ENCODE measurements at places on chromosomes 5 and 9. TPM values are rescaled to one million over a fixed set of nuclear protein-coding genes. Genes with fewer than 3 reads are reported as not detected.

SLC6A19 gene
- polyA plus RNA-seq, result not detected

TNFSF8 gene
- 0.65 TPM for polyA plus RNA-seq

CCDC69 gene
- 86.9 TPM for polyA plus RNA-seq

HTR4 gene
- polyA plus RNA-seq, result not detected

OTP gene
- polyA plus RNA-seq, result not detected

PLAC8L1 gene
- polyA plus RNA-seq, result 1.3 TPM

LCN2 gene
- polyA plus RNA-seq, result 1.1 TPM

C5orf52 gene
- not detected for polyA plus RNA-seq

PCDHB16 gene
- polyA plus RNA-seq, result 3.9 TPM

CXXC5 gene
- polyA plus RNA-seq, result 95.0 TPM

CSF2 gene
- polyA plus RNA-seq, result not detected

DELE1 gene
- polyA plus RNA-seq, result 91.3 TPM

- DNase-seq, result no peak
Observed at GRCh38 chr9:99449726-99450125, 227.6 kb downstream of the SEC61B start.

GRCh38 chr5:97929383-97929782 is 746.3 kb upstream of the RIOK2 start:
- no peak for DNase-seq

DNA sequence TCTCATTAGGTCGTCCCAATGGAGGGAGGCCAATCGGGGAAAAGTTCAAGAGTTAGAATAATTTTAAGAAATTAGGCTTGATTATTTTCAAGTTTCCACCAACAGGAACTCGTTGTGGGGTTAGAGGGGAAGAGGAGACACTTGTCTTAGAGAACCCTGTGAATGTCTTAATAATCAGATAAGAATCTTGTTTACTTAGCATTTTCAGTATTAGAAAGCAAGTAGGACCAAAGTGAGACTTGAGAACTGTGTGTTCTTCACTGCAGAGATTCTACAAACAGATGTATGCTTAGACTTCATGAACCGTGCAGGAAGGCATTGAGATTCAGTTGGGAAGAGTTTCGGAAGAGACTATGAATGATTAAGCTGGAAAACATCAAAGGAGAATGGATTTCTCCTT is 69.0 kb upstream of the HMHB1 start:
- DNase-seq, result no peak

- DNase-seq, result no peak
Observed at GRCh38 chr5:140134277-140134935, 8.7 kb downstream of the IGIP start.

DNA sequence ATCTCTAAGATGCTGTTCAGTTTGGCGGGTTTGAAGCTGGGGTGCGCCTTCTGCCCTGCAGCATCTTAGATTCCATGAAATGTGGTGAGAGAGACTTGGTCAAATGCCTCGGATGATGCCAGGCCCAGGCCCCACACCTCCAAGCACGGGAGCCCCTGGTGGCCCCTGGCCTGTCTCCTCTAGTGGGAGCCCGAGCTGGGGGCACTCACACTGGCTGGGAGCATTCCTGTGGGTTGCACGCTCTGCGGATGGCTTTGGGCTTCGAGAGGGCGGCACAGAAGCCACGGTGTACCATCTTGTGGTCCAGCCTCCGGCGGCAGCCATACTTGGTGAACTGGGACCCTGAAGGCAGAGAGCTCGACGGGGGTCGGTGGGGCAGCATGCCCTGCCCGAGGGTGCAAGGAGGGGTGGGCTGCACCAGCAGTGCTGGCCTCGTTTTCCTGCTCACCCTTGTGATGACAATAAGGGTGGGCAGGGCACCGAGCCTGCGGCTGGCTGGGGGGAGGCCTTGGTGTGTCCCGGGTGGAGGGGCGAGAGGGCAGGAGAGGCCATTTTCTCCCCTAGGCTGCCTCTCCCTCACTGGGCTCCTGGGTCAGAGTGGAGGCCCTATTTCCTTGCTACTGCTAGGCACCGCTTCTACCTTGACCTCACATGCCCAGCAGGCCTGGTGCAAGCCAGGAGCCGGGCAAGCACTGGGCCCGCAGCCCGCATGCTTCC is 65.8 kb downstream of the ZNF354C start:
- DNase-seq, result no peak

GRCh38 chr5:11928909-11929308 is 24.7 kb upstream of the CTNND2 start:
- DNase-seq, result no peak

GRCh38 chr5:60526336-60526875 is 173.6 kb downstream of the DEPDC1B start:
- no peak for DNase-seq

- no peak for DNase-seq
Observed at GRCh38 chr9:75953218-75953617, 62.7 kb downstream of the PCSK5 start.

- no peak for DNase-seq
Observed at GRCh38 chr5:143297756-143298155, 105.7 kb downstream of the NR3C1 start.

DNA sequence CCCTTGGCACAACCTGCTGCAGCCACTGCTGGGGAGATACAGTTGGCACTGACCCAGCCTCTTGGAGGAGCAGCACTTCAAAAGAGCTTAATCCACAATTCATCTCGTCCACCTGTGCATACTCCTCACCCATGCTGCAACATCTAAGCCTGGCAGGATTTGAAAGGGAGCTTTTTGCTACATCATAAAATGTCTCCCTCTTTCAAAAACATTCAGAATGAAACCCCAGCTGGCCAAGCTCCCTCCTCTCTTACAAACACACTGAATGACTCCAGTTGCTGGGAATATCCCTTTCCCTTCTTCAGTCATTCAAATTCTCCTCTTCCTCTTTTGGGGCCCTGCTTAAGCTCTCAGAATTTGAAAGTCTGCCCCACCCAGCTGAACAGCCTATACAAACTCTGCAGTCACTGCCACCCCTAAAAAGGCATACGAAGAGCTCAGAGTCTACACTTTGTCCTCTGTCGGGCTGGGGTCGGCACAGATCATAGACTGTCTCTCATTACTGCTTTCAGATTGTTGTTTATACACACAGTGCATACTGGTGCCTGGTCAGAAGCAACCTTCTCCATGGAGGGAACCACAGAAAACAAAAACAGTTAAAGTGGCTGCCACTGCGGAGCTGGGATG is 8.8 kb upstream of the C5orf15 start:
- DNase-seq, result no peak

DNA sequence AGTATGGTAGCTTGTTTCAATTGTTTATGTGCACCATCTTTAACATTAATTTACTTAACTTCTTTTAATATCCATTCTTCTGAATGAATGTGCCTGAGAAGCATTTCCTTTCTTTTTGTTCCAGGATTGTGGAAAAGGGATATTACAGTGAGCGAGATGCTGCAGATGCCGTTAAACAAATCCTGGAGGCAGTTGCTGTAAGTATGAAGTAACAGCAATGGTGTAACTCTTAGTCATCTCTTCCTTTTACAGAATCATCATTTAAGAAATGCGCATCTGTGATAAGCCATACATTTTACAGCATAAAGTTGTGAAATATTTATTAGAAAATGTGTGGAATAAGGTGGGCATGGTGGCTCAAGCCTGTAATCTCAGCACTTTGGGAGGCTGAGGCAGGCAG is 117.7 kb downstream of the STARD4 start:
- no peak for DNase-seq

DNA sequence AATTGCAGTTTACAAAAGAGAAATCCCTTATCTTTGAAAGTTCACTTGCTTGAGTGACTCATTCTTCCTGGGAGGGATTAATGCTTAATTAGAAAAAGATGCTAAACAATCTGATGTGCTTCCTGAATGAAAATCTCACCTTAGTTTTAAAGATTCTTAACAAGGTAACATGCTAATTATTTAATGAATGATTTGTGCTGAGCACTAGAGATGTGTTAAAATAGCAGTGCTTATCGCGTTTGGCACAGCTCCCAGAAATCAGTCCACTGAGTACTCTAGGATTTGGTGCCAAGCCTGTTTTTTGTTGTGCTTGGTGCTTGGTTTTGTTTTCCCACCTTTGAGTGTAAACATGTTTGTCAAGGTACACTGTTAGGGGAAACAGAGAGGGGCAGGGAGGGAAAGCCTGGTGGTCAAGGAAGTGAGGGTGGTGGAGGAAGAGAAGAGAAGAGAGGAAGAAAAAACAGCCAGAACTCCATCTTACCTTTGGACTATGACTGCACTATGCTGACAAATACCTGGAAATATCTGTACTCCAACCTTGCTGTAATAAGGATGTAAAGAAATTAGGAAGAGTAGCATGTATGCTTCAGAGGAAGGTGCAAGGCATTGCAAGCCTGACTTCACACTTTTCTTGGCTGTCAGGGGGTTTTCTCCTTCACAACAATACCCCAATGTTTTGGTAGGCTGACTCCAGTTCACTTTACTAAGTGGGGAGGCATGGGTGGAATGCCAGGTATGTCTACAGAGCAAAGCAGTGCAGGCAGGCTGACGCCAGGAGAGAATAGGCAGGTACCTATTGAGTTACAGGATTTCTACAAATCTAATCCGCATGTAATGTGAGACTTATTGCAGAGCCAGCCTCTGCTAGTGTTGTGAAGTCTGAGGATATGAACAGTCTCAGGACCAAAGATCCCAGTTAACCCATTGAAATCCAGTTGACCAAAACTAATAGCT is 157.2 kb upstream of the ISL1 start:
- no peak for DNase-seq

- no peak for DNase-seq
Observed at GRCh38 chr5:94440015-94440414, 178.4 kb downstream of the KIAA0825 start.

GRCh38 chr5:42767491-42768105 is 11.0 kb downstream of the CCDC152 start:
- DNase-seq, result peak; percentile 16

DNA sequence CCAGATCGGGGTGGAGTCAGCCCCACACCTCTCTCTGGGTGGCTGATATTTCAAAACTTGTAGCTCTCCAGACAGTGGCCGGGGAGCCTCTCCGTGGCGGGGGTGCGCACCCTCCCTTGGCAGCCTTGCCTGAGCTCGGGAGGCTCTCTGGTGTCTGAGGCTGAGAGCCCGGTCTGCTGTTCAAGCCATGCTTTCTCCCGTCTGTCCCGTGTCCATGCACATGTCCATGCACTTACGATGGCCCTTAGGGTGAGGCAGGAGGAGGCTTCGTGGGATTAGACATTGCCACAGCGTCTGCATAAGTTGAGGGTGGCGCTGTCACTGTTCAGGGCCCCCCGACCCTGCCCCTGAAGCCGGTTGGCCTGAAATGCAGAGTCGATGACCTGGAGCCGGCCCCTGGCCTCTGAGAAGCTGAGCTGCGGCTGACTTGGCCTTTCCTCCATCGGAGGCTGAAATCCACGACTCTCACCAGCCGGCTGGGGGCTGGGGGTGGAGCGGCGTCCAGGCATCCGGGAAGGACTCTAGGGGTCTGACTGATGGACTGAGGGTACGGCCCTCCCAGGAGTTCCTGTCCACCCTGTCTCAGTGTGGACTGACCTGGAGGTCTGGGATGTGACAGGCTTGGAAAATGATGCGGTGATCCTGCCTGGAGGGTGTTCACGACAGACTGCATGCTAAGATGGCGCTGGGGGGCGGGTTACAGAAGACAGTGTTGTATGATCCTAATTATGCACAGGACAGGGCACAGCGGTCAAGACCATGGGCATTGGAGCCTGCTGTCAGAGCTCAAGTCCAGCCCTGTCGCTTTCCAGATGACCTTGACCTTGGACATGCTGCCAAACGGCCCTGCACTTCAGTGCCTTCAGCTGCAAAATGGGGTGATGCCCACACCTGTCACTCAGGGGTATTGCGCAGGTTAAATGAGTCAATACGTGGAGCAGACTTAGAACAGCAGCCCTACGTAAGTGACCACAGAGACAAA is 18.3 kb upstream of the SLC2A6 start:
- no peak for DNase-seq

GRCh38 chr5:65084795-65085515 is 316.2 kb downstream of the CWC27 start:
- no peak for DNase-seq

- no peak for DNase-seq
Observed at GRCh38 chr5:151952238-151952637, 27.6 kb upstream of the GLRA1 start.

Measured in hindlimb muscle (tissue), 1 donor.